ENCODE measurements at places on chromosomes 1 and 21.

DNA sequence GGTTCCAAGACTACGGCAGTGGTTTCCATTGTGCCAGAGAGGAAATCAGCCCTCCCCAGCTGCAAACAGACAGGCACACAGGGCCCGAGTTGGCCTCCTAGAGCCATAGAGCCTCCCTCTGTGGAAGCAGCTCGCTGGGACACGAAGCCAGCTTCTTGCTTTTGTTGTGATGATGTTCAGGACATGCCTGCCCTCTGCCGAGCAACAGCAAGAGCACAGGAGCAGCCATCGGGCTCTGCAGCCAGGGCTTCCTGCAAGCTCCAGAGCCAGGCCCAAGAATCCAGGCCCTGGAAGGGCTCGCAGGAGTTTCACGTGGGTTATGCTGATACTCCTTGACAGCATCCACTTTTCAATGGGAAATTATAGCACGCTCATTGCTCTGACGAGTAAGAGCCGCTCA, 18.5 kb downstream of the NPHP4 start:
- no peak for DNase-seq

DNA sequence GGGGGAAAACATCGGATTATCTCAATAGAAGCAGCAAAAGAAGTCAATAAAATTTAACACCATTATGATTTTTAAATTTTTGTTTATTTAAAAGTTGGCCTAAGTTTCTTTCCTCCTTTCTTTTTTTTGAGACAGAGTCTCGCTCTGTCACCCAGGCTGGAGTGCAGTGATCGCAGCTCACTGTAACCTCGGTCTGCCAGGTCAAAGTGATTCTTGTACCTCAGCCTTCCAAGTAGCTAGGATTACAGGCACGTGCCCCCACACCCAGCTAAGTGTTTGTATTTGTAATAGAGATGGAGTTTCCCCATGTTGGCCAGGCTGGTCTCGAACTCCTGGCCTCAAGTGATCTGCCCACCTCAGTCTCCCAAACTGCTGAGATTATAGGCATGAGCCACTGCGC, 20.9 kb downstream of the SLC2A5 start:
- no peak for DNase-seq

- no peak for DNase-seq
Observed at GRCh38 chr1:7549277-7550161, 221.6 kb upstream of the VAMP3 start.

GRCh38 chr1:226714148-226714547, 24.9 kb downstream of the ITPKB start:
- DNase-seq: no peak

DNA sequence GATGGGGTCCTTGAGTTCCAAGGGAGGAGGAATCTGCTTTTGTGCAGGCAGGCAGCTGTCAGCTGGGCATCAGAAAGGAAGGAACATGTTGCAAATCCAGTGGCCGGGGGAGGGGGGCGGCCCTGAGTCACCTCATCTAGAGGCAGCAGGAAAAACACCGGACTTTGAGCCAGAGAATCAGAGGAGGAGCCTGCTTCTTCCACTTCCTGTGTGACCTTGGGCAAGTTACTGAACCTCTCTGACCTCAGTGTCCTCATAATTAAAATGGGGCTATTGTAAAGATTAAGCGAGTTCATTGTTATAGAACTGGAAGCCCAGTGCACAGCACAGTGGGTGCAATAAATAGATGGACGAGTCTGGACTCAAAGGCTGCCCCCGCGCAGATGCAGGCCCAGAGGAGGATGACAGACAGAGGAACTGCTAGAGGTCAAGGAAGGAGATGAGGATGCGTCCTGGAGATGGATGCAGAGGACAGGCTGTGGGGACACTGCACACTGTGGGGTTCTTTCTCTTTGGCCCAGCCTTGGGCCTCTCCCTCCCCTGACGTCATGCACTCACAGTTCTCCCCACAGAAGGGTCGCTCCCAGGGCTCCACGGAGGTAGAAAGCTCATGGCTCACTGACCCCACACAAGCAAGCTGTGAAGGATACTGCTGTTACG, 714.3 kb downstream of the MATN1 start:
- no peak for DNase-seq

DNA sequence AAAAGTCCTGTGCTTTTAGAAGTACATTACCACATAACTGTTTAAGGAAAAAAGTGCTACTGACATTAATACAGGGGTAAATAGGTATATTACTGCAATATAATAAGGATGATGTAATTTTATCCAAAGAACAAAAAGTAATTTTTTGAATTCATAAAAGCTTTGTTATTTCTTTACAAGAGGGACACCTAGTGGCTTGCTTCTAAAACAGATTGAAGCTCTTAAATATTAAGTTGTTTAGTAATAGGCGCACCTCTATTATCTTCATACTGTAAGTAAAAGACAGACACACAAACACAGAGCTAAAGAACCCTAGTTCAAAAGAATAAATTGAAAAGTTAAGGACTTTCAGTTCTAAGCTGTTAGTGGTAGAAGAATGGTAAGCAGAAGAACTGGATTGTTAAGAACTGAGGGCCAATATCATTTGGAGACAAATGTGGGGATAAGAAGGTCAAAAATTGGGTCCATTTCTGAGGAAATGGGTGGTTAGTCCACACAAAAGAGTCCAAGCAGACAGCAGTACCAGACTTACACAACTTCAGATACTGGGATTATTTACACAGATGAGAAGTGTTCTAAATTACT, 15.4 kb downstream of the ZNHIT6 start:
- no peak for DNase-seq

DNA sequence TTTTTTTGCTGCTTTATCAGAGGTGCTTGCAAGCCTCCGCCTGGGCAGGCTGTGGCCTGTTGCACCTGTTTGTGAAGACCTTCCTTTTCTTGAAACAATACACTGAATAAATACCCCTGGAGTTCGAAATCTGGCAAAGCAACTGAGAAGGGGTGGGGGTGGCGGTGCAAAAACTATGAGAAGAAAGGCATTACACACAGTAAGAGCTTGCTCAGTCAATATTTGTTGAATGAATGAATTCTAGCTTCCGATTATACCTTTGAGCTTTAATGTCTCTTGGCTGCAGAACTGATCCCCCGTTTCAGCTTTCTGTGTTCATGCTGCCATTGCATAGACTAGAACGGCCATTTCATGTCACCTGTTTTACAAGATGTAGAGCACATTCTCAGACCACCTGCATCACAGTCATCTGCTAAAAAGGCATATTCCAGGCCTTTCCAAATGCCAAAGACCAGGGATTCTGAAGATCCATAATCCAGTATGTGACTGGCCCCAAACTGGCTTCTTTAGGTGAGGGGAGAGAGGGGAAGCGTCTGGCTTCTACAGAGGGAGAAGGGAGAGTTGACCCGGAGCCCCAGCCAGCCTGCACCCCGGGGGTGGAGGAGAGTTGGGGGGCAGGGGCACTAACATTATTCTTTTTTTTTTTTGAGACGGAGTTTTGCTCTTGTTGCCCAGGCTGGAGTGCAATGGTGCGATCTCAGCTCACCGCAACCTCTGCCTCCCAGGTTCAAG, 111.5 kb downstream of the ETS2 start:
- DNase-seq: no peak

DNA sequence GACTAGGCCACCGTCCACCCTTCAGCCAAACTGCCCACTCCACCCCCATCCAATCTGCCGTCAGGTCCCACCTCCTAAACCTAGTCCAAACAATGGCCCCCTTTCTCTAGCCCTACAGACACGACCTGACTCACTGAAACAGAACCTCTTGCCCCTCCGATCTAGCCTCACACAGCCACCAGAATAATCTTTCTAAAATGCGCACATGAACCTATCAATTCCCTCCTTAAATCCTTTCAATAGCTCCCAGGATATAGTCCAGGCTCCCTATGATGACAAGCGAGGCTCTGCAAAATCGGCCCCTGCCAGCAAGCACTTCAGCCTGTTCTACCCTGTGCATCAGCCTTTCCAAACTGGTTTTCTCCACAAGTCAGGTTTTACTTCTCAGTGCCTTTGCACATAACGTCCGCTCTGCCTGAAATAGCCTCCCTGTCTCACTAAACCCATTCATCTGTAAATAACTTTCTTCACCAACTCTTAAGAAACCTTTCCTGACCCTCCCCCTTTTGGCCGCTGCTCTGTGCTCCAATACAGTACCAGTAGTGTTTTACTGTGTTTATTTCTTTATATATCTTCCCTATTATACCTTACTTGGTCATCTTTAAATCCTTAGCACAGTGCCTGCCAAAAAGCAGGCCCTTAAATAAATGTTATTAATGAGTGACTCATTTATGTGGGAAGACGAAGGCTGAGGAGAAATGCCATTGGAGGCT, 9.0 kb upstream of the CDC20 start:
- DNase-seq: no peak

GRCh38 chr1:220271706-220272046, 577 bp downstream of the RAB3GAP2 start:
- DNase-seq: no peak

DNA sequence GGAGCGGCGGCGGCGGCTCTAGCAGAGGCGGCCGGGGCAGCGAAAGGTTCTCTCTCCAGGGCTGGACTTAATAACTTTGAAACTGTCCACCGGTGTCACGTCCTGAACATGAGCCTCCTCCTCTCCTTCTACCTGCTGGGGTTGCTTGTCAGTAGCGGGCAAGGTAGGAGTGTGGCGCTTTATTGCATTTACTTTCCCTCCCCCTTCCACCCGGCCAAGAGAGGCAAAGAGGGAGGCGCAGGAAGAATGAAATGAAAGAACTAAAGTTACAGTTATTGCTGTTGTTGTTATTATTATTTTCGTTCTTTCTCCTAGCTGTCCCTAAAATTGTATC, 214 bp downstream of the NCAM2 start:
- no peak for DNase-seq

DNA sequence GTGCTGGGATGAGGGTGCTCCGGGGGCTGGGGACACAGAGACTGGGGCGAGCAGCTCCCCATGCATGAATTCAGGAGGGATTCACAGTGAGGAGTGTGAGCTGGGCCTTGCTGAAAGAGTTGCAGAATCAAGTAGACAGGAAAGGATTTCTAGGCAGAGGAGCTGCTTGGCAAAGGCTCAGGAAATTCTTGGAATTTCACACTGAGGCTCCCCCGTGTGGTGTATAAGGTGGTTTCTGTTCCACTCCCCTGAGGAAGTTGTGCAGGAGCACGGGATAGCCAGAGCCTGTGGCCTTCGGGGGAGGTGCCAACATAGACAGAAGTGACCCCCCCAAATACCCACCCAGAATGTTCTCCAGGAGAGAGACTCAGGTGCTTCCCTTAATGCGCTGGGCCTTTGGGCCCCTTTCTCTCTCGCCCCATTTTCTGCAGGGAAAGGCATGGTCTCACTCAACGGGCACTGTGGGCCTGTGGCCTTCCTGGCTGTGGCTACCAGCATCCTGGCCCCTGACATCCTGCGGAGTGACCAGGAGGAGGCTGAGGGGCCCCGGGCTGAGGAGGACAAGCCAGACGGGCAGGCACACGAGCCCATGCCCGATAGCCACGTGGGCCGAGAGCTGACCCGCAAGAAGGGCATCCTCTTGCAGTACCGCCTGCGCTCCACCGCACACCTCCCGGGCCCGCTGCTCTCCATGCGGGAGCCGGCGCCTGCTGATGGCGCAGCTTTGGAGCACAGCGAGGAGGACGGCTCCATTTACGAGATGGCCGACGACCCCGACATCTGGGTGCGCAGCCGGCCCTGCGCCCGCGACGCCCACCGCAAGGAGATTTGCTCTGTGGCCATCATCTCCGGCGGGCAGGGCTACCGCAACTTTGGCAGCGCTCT, 58.5 kb upstream of the ACTL8 start:
- DNase-seq: no peak

GRCh38 chr21:18164933-18165332, 79.7 kb upstream of the CHODL start:
- no peak for DNase-seq

DNA sequence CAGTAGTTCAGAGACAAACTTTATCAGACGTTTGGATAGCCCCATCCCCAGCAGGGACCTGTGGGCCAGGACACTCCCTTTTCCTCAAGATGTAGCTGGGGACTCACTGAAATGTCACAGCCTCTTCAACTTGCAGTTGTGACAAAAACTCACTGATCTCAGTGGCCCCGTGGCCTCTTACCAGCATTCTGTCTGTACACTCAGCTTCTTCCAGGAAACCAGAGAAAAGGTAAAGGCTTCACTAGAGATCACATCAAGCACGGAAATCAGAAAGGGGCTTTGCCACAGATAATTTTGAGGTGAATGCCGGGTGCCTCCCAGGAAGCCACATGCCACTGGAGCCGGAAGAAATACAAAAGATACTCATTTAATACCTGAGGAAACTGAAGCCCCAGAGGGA, 122.2 kb downstream of the CCDC185 start:
- DNase-seq: peak; percentile 4

DNA sequence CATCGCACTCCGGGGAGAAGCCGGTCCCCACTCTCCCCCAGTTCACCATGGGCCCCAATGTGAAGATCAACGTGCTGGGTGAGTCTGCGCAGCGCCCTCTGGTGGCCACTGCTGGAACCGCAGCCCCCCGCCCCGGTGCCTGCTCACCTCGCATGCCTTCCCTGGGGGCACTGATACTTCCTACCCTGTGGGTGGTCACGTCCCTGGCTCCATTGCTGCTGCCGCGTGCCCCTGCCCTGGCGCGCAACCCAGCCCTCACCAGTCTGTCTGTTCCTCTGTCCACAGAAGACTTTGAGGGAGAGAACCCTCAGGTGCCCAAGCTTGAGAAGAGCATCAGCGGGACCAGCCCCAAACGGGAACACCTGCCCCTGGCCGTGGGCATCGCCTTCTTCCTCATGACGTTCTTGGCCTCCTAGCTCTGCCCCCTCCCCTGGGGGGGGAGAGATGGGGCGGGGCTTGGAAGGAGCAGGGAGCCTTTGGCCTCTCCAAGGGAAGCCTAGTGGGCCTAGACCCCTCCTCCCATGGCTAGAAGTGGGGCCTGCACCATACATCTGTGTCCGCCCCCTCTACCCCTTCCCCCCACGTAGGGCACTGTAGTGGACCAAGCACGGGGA, 7.6 kb downstream of the EFNA3 start:
- peak; percentile 81 for DNase-seq

- peak; percentile 58 for DNase-seq
Observed at GRCh38 chr1:112618721-112619517, at the start of gene ST7L. Gene ST7L (minus strand): TSS chr1:112619141. CDS start chr1:112619113, 28 bp downstream.

DNA sequence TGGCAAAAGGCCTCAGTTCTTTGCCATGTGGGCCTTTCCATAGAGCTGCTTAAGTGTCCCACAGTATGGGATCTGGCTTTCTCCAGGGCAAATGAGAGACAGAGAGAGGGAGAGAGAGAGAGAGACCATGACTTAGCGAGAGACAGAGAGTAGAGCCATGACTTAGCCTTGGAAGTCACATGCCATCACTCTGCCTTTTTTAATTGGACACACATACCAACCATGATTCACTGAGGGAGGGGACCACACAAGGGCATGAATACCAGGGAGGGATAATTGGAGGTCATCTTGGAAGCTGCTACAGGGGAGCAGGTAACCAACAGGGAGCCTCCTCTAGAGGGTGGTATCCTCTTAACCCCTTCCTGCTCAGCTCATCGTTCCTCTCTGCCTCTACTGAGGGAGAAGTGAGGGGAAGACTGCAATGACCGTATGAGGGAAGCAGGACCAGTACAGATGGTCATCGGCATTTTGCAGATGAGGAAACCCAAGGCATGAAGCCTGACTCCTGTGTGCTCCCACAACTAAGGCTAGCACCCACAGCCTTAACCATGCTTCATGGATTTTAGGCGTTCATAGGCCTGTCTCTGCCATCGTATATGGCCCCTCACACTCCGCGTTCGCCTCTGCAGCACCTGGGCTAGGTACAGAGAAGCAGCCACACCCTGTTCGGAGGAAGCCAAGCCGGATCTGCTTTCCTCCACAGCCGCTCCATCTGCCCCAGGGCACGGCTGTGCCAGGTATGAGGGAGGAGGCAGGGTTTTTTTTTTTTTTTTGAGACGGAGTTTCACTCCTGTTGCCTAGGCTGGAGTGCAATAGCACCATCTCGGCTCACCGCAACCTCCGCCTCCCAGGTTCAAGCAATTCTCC, 38.6 kb downstream of the MEF2D start:
- no peak for DNase-seq

Measured in stimulated activated CD4-positive, alpha-beta T cell treated with anti-CD3 and anti-CD28 coated beads, Interleukin-4, amount 100 ng/mL, for 1 hour (primary cell).